ENCODE measurements at places on chromosomes 6 and 20.

DNA sequence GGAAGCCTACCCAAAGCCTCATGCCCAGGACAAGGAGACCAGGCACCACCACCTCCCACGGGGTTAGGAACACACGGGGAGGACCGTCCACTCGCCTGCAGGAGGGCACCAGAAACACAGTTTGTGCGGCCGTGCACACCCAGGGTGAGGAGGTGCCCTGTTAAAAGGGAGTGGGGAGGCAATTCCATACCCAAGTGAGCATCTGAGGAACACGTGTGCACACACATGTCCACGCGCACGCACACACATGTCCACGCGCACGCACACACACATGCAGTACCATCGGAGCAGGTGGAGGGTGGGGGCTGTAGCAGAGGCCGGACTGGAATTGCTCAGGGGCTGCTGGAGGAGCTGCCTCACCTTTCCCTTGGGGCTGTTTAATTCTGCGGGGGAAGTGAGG is 259.4 kb downstream of the TAF4 start:
- DNase-seq: no peak

DNA sequence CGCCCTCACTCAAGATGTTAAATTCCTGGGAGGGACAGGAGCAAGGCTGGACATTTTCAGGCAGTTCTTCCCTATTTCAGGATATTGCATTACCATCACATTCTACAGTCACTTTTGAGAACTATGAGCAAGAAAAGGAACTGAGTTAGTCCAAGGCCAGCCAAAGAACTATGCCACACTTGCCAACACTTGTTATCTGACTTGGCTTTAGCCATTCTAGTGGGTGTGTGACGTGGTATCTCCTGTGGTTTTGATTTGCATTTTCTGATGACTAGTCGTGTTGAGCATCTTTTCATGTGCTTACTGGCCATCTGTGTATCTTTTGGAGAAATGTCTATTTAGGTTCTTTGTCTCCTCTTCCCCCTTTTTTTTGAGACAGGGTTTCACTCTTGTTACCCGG is 12.0 kb downstream of the XRN2 start:
- DNase-seq: no peak

GRCh38 chr6:15269619-15270018 is 23.8 kb downstream of the JARID2 start:
- DNase-seq: no peak

- DNase-seq: no peak
Measured at GRCh38 chr6:157116426-157116825, 206.9 kb downstream of the TMEM242 start.

- no peak for DNase-seq
Measured at GRCh38 chr20:47993035-47993755, 207.9 kb upstream of the SULF2 start.

DNA sequence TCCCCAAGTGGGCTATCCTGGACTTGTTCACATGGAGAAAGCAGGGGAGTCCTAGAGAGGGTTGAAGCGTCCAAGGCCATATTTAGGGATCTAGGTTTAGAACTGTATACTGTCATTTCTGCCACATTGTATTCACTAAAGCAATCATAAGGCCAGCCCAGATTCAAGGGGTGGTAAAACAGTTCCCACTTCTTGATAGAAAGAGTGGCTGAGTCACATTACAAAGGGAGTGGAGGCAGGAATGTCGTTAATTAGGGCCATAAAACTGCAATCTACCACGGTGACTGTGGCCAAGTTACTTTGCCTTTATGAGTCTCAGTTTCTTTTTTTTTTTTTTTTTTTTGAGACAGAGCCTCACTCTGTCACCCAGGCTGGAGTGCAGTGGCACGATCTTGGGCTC is 7.4 kb upstream of the UBR2 start:
- no peak for DNase-seq

- DNase-seq: no peak
Measured at GRCh38 chr6:111978532-111979149, 75.3 kb upstream of the CCN6 start.

DNA sequence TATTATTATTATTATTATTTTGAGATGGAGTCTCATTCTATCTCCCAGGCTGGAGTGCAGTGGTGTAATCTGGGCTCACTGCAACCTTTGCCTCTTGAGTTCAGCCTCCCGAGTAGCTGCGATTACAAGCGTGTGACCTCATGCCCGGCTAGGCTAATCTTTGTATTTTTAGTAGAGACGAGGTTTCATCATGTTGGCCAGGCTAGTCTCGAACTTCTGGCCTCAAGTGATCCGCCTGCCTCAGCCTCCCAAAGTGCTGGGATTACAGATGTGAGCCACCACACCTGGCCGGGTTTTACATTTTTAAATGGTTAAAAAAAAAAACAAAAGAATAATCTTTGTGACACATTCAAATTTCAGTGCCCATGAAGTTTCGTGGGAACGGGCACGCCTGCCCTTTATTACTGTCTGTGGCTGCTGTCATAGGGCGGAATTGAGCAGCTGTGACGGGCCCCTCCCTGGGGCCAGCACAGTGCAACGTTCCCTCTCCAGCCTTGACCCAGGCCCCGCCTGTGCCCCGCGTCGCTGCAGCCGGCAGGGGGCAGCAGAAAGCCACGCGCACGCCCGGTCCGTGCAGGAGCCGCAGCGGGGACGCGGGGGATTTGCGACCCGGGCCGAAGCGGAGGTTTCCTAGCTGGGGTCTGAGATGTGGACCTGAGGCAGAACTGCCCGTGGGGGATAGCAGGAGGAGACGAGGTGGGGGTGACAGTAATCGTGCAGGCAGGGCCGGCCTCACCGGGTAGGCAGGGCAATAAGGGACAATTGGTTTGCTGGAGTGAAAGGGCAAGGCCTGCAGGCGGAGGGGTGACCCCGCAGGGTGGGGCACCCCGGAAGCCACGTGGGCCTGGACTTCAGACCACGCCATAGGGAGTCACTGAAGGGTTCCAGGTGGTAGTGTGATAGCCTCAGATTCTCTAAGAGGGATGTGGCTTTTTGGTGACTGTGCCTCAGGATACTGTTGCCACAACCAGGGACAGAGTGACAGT is 54.3 kb downstream of the SYTL3 start:
- peak; percentile 80 for DNase-seq

- DNase-seq: no peak
Measured at GRCh38 chr20:62911701-62912280, 14.5 kb downstream of the DIDO1 start.

- DNase-seq: no peak
Measured at GRCh38 chr6:39453241-39453640, 130.7 kb upstream of the KCNK16 start.

- DNase-seq: no peak
Measured at GRCh38 chr6:121881974-121882667, 446.7 kb downstream of the GJA1 start.

Data from stimulated activated CD4-positive, alpha-beta T cell treated with anti-CD3 and anti-CD28 coated beads, Interleukin-12 subunit alpha, Interleukin-12 subunit beta, amount 100 ng/mL, for 4 hours (primary cell).